ENCODE measurements at places on chromosomes 7 and 10. TPM values are rescaled to one million over a fixed set of nuclear protein-coding genes. Genes with fewer than 3 reads are reported as not detected.

- no peak for DNase-seq
Observed at GRCh38 chr7:109751241-109751640, 1181.6 kb downstream of the DNAJB9 start.

DNA sequence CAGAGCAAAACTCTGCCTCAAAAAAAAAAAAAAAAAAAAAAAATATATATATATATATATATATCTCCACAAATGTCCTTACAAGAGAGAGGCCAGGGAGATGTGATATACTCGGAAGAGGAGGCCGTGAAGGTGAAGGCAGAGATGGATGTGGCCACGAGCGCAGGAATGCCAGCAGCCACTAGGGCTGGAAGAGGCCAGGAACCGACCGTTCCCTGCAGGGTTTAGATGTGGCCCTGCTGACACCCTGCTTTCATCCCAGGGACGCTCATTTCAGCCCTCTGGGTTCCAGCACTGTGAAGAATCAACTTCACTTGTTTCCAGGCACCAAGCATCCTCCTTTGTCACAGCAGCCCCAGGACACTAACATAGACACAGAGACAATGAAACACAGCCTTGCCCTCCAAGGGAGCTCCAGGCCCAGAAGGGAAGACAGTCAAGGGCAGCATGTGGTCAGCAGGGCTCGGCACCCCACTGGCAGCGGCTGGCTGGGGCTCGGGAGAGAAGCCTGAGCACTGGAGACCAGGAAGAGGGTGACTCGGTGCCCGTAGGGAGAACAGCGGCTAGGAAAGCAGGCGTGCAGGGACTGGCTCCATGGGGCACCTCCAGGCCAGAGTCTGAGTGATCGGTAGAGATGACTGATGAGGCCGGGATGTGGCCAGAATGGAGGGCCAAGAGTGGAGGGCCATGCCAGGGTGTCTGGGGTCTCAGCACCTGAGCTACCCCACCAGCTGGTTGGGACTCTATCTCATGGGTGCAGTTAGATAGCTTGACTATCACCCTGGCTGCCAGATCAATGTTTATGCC, 7.6 kb downstream of the WDR86 start:
- no peak for DNase-seq

SLC26A5 gene
- total RNA-seq = 6.2 TPM

CNPY1 gene
- not detected for total RNA-seq
